ENCODE measurements at places on chromosomes 3 and 15.

GRCh38 chr3:175898194-175898593, 1039.1 kb downstream of the NAALADL2 start:
- no peak for DNase-seq

DNA sequence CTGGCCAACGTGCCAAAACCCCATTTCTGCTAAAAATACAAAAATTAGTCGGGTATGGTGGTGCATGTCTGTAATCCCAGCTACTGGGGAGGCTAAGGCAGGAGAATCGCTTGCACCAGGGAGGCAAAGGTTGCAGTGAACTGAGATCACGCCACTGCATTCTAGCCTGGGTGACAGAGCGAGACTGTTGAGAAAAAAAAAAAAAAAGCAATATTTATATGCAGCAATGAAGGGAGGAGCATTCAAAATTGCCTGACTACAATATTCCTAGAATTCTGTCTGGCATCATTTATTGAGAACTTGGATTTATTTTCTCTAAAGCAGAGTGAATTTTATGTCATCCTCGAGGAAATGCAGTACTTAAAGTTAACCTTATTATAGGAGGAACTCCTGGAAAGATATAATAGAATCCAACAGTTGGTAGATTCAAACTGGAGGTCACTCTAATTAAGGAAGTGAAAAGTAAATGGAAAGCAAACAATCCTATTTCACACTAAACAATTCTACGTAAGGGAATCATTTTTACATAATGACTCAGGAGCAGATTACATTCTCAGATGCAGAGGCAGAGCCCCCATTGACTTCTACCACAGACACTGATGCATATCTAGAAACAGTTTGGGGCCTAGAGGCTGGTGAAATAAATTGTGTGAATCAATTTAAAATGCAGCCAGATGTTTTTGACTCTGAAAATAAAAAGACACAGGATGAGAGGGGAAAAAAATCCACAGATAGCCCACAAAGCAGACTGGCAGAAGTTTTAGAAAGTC, 82.1 kb upstream of the FHIT start:
- no peak for DNase-seq

- no peak for DNase-seq
These were observed 39.5 kb upstream of the ZNF385D start for GRCh38 chr3:21790466-21790865.

DNA sequence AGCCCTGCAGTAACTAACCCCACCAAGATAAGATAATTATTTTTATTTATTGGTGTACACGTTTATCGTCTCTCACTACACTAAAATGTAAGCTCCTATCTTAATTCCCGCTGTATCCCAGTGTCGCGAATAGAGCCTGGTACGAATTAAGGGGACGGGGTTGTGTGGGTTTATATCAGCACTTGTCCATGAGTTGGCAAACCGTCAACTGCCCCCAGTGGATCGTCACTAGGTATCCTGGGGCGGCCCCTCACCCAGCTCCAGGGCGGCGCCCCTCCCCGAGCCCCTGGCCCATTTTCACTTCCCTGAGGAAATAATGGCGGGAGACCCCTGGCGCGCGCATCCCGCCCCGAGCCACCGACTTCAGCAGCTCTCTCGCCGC, 465 bp downstream of the RUVBL1 start:
- no peak for DNase-seq

DNA sequence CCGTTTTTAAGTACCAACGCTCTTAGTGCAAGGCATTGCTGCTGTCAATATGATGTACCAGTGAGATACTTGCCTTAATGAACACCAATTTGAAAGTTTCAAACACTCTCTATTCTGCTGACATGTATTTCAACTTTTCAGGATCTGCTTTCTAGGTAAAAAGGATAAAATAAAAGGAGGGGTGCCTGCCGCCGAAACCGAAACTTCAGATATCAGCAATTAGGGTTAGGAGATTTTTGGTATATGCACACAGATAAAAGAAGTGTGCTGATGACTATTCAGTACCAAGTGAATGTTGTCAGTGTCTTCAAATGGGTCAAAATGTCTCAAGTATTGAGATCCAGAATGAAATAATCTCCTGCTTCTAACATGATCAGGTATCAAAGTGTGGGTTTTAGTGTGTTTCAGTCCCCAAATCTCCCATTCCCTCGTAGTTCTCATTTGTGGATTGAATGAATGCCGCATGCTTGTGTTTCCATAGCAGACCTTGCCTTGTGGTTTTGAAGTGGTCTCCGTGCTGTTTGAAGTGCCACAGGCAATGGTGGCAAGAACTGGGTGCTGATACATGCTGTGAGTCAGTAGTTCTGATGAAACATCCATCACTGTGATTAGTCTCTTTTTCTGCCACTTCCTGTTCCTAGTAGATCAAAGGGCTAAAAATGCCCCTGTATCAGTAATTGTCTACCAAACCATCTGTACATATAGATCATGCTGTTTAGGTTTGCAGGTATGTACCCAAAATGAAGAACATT, 22.5 kb downstream of the CHST14 start:
- DNase-seq, result peak; percentile 30

All from stimulated activated CD8-positive, alpha-beta memory T cell treated with anti-CD3 and anti-CD28 coated beads, Interleukin-4, amount 100 ng/mL, for 1 hour (primary cell).